ENCODE measurements at places on chromosomes 12 and 14.

- no peak for DNase-seq
Measured at GRCh38 chr12:61365001-61365400, 895.2 kb upstream of the USP15 start.

DNA sequence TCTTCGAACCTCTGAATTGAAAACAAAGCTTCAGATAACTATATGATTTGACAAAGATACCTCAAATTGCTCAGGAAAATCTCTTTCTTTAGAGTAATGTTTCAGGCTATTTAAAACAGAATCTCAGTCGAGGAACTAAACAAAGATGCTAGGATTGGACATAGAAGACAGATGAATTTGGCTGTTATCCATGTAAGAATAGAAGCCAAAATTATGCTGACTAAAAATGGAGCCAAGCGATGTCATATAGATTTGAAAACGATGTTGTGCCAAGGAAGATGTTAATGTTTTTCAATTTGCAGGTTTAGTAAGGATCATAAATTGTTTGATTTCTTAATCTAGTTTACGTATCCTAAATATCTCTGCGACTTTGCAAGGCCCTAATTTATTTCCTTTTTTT, 295.9 kb downstream of the FOXG1 start:
- DNase-seq, result no peak

DNA sequence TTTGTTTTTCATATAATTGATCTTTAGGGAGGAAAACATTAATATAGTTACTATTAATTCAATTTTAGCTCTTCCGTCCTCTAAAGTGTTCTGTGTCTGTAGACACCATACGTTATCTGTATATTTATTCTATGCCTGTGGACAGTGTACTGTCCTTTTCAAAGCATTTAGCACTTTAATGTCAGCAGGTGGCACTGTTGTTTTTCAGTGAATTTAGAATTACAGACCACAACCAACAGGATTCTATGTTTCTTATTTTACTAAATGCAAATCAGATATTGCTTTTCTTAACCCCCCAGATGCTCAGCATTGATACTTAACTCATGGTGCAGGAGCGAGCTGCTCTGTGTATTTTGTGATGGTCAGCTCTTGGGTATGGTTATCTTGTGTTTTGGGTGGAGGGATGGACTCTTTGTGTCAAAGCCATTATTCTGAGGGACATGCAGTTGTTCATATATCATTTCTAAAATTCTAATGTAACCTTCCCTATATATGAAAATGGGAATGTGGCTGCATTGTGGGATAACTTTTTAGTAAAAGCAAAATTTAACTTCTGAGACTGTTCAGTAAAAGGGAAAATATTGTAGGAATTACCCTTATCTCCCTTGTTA, 65.2 kb downstream of the PAPOLA start:
- DNase-seq, result no peak

DNA sequence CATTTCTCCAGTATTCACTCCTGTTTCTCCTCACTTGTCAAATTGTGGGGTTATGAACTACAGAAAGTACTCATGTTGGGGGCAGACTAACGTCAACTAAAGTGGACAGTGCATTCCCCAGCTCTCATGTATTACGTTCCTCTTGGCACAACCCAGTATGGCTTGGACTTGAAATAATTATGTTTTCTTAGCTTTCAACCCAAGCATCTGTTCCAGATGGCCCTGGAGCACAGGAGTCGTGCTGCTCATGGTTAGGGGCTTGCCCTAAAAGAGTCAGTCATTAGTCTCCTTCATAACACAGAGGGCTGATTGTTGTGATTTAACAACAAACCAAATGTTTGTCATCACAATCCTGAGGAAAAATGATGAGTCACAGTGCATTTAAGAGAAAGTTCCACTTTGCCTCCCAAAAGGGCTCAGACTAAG, 154.4 kb downstream of the RPAP3 start:
- no peak for DNase-seq

- no peak for DNase-seq
Measured at GRCh38 chr14:71754422-71755095, 177.7 kb upstream of the RGS6 start.

GRCh38 chr12:55933169-55933798, 2.3 kb downstream of the DGKA start:
- no peak for DNase-seq

All from stimulated activated CD4-positive, alpha-beta T cell treated with anti-CD3 and anti-CD28 coated beads, TNF-alpha, amount 100 ng/mL, for 24 hours (primary cell).